ENCODE measurements at places on chromosomes 2 and 18. TPM values are rescaled to one million over a fixed set of nuclear protein-coding genes. Genes with fewer than 3 reads are reported as not detected.

The ERICH2 gene
- polyA plus RNA-seq, result not detected

The AFTPH gene
- polyA plus RNA-seq, result 28.4 TPM

The MC2R gene
- polyA plus RNA-seq, result not detected

The B3GNT7 gene
- 0.14 TPM for polyA plus RNA-seq

The INPP1 gene
- 5.5 TPM for polyA plus RNA-seq

The TFCP2L1 gene
- 0.45 TPM for polyA plus RNA-seq

The MERTK gene
- polyA plus RNA-seq, result 0.14 TPM

The RDH14 gene
- 44.3 TPM for polyA plus RNA-seq

The CYP27C1 gene
- not detected for polyA plus RNA-seq

The RBMS1 gene
- 130 TPM for polyA plus RNA-seq

The TTN gene
- 2.0 TPM for polyA plus RNA-seq

The CTLA4 gene
- polyA plus RNA-seq, result 3.5 TPM

The GALNT14 gene
- polyA plus RNA-seq, result not detected

The CACNB4 gene
- not detected for polyA plus RNA-seq

The ERCC3 gene
- 33.4 TPM for polyA plus RNA-seq

The ANKRD44 gene
- 90.1 TPM for polyA plus RNA-seq

The HAAO gene
- polyA plus RNA-seq, result not detected

The RBFA gene
- 10.0 TPM for polyA plus RNA-seq

The NYAP2 gene
- not detected for polyA plus RNA-seq

The SP3 gene
- 61.0 TPM for polyA plus RNA-seq

The SRD5A2 gene
- not detected for polyA plus RNA-seq

The RFTN2 gene
- polyA plus RNA-seq, result 0.06 TPM

The MTCL1 gene
- polyA plus RNA-seq, result not detected
